ENCODE measurements at places on chromosomes 3 and 15. TPM values are rescaled to one million over a fixed set of nuclear protein-coding genes. Genes with fewer than 3 reads are reported as not detected.

The CPNE9 gene
- 0.16 TPM for total RNA-seq

The HACD2 gene
- total RNA-seq, result 8.1 TPM

The KCNMB2 gene
- total RNA-seq, result 2.1 TPM

The LRRC49 gene
- total RNA-seq, result 86.6 TPM

The PLSCR2 gene
- not detected for total RNA-seq

The SLC6A1 gene
- total RNA-seq, result 0.77 TPM

The TTC21A gene
- 2.1 TPM for total RNA-seq

GRCh38 chr3:19046440-19046839, 101.9 kb upstream of the KCNH8 start:
- no peak for DNase-seq

DNA sequence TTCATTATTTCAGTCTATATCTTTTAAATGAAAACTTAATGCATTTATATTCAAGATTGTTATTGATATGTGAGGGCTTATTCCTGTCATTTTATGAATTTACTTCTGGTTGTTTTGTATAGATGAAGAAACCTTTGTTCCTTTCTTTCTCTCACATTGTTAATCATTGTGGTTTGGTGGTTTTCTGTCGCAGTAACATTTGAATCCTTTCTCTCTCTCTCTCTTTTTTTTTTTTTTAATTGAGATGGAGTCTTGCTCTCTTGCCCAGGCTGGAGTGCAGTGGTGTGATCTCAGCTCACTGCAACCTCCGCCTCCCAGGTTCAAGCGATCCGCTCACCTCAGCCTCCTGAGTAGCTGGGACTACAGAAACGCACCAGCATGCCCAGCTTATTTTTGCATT, 22.1 kb downstream of the AGBL1 start:
- DNase-seq, result no peak

DNA sequence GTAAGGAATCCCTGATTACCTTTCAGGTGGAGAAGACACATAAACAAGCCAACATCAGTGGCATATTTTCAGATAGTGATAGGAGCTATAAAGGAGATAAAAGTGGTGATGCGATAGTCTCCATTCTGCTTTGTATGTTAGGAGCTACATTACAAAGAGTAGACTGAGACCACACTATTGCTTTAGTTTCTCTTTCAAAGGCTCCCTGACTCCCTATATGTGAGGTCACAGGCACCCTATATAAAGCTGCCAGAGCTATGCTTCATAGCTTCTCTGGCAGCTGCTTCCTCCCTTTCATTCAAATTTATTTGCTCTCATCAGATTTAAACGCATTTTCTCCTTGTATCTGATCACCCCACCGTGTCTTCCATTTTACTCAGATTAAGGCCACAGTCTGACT, 466.6 kb downstream of the IL5RA start:
- DNase-seq, result no peak

GRCh38 chr3:52097851-52098507, 41.6 kb upstream of the DUSP7 start:
- no peak for DNase-seq

- no peak for DNase-seq
Observed at GRCh38 chr3:71228156-71228866, 355.2 kb downstream of the FOXP1 start.

DNA sequence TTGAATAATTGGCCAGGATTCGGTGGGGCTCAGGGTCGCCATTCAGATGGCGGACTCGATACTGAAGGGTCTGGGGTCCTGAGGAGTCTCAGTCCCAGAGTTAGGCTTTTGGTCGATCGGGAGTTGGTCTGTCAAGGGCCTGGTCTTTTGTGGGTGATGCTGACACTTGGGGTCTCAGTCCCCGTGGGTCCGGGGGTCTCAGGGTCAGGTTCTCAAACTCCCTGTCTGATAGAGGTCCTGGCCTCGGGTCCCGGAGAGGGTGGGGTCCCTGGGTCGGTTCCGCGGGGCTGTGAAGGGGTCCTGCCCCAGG, 467 bp downstream of the NCKIPSD start:
- no peak for DNase-seq

DNA sequence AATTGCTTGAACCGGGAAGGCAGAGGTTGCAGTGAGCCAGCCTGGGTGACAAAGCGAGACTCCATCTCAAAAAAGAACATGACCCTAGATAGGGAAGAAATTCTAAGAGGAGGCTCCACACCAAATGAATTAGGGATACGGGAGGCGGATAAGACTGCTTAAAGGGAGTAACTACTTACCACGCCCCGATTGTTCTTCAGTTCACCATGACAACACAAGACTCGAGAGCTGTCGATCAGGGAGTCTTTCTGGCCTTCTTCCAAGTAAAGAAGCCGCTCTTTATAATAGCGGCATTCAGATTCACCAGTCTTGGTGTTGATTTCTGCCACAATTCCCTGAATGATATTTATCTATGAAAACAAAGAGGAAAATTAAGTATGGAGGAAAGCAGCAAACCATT, 53.9 kb upstream of the TASOR start:
- DNase-seq, result no peak

DNA sequence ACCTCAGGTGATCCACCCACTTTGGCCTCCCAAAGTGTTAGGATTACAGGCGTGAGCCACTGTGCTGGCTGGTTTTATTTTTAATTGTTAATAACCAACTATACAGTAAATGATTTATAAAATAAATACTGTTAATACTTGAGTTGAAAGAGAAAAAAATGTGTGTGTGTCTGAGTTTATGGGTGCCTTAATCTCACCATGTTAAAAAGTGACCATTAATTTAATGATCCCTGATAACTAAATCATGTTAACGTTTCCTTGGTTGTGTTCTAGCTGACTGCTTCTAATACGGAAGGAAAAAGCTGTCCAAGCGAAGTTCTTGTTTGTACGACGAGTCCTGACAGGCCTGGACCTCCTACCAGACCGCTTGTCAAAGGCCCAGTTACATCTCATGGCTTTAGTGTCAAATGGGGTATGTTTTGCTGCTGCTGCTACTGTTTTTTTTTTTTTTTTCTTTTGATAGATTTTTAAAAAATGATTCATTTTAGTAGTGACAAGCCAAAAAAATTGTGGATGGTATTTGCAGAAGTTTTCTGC, 113.5 kb downstream of the GHSR start:
- DNase-seq, result no peak

- DNase-seq, result no peak
Observed at GRCh38 chr15:34023907-34024306, 15.1 kb downstream of the AVEN start.

- no peak for DNase-seq
Observed at GRCh38 chr3:53665608-53666425, 171.4 kb downstream of the CACNA1D start.

GRCh38 chr3:114442246-114442645, 148.4 kb downstream of the TIGIT start:
- DNase-seq, result no peak

GRCh38 chr3:85912980-85913379, 954.2 kb downstream of the CADM2 start:
- DNase-seq, result no peak

DNA sequence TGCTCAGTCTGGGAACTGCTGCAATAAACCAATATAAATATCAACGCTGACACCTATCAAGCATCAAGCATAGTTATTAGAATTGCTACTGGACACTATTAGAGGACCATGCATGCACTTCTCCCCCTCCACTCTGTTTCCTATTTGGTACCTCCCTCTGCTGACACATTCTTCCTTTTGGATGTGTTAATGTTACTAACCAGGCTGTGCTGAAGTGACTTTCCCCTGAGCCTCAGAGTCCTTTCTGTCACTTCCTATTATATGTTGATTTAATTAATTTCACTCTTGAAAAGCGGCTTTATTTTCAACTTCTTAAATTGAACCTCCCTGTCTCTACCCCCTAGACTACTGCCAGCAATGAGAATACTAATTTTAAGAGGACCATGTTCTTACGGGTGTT, 379.1 kb downstream of the MCTP2 start:
- no peak for DNase-seq

GRCh38 chr15:26891448-26892181, 24.8 kb downstream of the GABRA5 start:
- peak; percentile 47 for DNase-seq

GRCh38 chr15:62739507-62739906, 303.0 kb upstream of the TPM1 start:
- DNase-seq, result no peak

- peak; percentile 37 for DNase-seq
Observed at GRCh38 chr3:112333002-112333380, at the start of gene CD200. TSS of gene CD200 (plus strand) at chr3:112333156. CDS start at chr3:112333213, 57 bp downstream.

- DNase-seq, result no peak
Observed at GRCh38 chr3:19013879-19014278, 134.4 kb upstream of the KCNH8 start.

DNA sequence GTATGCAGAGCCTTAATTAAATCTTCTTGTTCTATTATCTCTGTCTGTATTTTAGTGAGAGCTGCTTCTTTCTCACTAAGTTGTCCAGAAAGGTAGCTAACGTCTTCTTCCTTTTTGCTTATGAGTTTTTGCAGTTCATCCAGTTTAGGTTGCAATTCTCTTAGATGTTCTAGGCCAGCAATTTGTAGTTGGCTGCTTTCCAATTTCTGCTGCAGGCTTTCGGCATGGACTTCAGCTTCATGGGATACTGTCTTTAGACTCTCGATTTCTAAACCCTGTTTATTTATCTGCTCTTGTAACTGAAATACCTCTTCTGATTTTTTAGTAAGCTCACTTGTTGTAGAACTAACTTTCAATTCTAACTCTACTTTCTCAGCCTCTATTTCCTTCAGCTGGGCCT, 35.5 kb upstream of the HCLS1 start:
- no peak for DNase-seq

DNA sequence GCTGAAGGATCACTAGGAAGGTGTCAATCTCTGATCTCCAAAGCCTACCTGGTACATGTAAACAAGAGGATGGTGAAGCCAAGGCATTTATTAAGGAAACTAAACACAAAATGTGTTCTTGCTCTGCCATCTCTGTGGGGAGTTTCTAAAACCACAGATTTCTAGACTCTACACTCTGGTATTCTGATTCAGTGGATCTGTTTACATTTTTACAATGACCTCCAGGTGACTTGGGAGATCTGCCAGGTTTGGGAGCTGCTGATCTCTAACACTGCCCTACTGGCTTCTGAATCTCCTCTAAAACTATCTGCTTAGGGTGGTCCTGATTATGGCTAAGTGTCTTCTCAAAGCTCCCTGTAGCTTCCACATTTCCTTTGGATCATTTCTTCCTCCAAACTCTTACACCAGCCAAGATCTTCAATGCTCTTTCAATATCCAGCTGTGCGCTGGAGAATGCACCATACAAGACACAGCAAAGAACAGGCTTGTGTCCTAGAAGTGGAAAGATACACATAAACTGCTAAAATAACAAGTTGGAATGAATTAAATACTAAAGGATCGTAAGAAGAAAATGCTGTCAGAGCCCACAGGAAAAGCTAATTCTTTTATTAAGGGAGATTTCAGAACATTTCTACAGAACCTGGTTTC, 72.7 kb downstream of the GREM1 start:
- no peak for DNase-seq

DNA sequence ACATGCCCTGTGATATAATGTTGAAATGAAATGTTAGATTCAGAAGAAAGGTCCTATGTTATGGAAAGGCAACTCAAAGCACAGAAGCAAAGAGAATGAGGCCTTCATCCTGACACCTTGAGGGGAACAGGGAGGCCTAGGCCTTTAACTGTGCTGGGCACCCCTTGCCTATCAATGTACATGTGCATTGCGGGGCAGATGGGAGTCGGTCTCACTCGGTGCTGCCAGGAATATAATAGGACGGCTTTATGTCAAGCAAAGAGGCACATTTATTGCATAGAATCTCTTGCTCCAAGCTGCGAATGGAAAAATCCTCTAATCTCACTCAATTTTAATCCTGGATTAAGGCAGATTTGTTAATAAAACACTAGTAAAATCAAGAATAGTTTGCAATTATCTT, 301.0 kb upstream of the SOX14 start:
- no peak for DNase-seq

GRCh38 chr3:130800829-130801228, 54.2 kb upstream of the PIK3R4 start:
- no peak for DNase-seq

DNA sequence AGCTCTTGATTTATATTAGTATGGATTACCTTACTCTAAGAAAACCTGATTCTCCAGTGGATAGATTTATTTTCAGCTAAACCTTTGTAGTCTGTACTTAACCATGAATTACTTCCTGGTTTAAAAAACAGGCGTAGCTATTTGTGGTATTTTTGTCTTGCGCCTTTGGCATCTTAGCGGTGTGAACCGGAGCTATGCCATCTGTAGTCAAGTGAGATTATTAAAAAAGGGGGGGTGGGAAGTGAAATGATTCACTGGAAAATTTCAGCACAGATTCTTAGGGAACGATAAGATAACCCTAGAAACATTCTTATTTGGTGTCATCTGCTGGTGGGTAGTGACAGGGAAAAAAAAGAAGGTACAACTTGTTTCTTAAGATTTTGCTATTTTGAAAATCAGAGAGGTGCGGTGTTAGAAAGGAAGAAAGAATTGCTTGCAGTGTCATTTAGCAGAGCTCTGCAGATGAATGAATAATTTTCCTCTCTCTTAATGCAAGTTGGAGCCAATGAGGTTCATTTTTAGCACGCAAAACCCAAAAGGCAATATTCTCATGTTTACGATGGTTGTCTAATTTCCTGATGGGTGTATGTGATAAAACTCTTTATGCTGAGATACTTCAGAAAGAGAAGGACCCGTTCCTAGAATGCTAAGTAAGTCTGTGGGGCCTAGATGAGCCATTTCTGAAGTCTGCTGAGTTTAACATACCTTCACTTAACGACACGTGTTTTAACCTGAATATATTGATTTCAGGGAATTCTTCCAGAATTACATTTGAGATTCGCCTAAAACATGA, 44.0 kb downstream of the PSMD6 start:
- no peak for DNase-seq

DNA sequence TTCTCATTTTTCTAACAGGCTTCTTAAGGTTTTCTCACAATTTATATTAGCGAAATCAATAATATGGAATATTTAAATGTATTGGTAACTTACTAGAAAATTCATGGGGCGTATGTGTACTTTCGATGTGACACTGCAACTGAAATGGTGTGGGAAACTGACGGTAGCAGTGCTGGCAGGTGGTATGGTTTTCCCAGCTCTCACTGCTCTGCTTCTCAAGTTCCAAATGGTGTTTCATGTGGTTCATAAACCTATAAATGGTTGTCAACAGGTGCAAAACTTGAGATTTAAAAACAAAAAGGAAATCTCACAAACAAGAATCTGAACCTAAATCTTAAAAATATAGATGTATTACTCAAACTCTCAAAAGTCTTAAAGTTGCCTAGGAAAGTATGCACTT, 54.7 kb downstream of the ZNF280D start:
- DNase-seq, result no peak

DNA sequence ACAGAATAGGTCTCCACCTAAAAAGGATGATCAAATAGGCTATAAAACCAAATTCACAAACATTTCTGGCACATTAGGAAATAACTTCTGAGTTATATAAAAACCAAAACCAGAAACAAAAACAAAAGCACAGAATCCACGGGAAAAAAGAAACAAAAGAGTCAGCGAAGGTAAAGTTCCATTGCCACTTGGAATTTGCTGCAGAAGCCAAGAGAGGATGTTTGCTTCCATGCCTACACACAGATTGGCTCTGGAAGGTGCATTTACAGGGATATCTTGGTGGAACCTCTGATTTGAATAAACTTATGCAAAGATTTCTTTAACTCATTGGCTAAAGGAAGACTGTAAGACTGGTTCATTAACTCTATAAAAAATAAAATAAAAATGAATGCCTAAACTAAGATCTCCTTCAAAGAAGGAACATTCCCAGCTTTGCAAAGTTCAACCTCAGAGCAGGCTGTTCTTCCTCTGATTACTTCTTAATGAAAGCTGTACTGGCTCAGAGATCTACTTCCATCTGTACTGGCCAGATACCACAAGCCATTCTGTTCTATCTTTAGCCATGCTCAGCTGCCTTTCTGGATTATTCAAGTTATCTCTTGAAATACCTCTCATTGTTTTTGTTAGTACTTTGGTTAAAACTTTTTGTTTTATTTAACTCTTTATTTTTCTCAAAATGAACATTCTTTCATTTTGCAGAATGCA, 537.5 kb upstream of the CCDC54 start:
- no peak for DNase-seq
